ENCODE measurements at places on chromosomes 1 and 21.

GRCh38 chr1:29597861-29598260, 361.5 kb downstream of the PTPRU start:
- DNase-seq = no peak

DNA sequence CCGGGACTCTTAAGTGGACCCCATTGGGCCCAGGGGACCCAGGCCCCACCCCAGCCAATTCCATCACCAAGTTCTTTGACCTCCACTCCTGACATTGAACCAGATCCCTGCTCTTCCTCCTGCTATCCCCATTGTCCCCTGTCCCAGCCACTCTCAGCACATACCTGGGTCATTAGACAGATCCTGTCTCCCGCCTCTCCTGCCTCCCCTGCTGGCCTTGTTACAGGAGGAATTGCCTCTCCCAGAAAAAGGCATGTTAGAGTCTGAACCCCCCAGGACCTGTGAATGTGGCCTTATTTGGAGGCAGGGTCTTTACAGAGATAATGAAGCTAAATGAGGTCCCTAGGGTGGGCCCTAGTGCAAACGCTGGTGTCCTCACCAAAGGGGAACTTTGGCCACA, 301.9 kb downstream of the NPHP4 start:
- no peak for DNase-seq

DNA sequence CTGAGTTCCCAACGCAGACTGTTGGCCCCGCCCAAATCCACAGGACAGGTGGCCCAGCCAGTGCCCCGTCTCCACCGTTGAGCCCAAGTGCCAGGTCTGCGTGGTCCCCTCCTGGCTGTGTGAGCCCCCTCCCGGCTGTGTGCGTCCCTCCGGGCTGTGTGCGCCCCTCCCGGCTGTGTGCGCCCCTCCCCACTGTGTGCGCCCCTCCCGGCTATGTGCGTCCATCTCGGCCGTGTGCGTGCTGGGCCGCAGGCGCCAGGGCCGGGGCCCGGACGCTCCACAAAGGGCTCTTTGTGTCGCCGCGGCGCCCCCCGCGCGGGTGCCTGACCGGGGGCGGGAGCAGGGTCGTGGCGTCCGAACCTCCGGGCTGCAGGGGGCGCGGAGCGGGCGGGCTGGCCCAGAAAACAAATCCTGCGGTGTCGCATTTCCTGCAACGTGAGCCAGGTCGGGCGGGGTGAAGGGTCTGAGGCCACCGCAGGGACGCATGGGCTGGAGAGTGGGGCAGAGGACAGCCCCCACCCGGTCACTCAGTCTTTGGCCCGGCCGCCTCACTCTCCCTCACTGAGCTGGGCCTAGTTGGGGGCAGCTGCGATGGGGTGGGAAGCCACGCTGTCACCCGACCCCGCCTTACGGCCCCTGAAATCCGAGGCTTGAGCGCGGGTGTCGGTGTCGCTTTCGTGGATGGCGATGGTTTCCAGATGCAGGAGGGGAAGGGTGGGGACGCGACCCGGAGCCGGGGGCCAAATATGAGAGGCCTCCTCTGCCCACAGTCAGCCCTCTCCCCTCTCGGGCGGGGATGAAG, 18.8 kb downstream of the TNFRSF25 start:
- DNase-seq = no peak

DNA sequence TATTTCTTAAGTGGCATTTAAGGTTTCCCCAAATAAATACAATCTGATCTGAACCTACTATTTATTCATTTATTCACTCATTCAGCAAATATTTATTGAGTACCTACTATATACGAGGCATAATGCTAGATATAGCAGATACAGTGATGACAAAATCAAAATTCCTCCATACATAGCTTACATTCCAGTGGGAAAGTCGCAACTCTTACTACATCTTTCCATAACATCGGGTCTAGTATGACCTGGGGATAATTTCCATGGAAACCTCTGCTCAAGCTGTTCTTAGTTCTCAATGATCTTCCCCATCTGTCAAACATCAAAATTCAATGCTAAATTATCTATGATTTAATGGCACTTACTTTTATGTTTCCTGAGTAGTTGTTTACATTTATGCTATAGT, 70.8 kb upstream of the PRKACB start:
- DNase-seq = peak; percentile 12

GRCh38 chr1:90989990-90990389, 31.8 kb downstream of the ZNF644 start:
- no peak for DNase-seq

DNA sequence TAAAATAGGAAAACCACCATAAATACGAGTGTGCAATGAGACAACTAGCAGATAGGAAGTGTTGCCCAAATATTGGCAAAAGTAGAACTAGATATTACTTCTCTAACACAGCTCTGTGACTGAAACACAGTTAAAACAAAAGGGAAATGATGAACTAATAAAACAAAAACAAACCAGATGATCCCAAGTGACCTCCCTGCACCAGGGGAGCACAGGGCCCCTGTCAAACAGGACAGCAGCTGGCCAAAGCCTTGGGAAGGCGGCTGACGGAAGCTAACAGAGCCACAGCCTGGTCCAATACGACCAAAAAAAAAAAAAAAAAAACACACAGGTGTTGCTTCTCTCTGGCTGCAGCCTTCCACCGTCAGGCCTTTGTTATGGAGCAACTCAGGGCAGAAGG, 17.8 kb downstream of the ZBTB17 start:
- no peak for DNase-seq

DNA sequence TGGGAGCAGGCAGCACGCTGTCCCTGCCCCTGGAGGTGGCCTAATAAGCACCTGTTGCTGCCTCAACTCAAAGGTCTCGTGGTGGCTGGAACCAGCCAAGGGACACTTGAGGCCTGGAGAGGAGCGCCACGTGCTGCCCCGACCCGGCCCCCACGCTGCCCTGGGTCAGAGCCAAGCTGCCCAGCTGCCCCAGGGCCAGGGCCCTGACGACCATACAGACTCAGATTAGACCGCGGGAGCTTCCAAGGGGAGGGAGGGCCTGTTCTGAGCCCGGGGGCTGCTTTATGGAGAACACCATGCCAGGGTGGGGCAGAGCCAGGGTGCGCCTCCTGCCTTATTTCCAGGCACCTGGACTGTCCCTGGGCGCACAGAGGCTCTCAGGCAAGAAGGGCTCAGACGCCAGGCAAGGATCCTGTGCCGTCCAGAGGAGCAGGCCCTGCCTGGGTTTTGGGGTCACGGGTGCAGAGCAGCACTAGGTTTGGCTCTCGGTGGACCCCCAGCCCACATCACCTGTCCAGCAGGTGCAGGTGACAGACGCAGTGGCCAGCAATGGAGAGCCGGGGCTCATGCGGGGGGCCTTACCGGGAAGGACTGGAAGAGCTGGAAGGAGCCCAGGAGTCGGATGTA, 18.6 kb downstream of the KRTAP10-1 start:
- DNase-seq = no peak

DNA sequence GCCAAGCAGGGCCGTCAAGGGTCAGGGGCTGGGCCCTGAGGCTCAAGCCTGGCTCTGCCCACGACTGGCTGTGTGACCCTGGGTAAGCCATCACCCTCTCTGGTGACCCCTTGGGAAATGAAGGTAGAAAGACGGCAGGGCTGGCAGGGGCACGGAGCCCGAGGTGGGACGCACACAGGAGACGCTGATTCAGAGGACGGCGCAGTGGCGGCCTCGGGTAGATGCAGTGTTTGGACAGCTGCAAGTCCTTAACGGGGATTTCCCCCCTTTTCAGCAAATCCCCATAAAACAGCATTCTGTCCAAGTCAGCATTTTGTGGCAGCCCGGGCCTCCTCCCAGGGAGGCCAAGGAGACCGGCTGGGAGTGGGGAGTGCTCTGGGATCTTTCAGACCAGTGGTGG, 16.7 kb downstream of the COL8A2 start:
- DNase-seq = peak; percentile 64

GRCh38 chr1:40736085-40736531, 44.6 kb downstream of the NFYC start:
- peak; percentile 21 for DNase-seq

GRCh38 chr1:205452364-205452763, 3.5 kb downstream of the BLACAT1 start:
- no peak for DNase-seq

DNA sequence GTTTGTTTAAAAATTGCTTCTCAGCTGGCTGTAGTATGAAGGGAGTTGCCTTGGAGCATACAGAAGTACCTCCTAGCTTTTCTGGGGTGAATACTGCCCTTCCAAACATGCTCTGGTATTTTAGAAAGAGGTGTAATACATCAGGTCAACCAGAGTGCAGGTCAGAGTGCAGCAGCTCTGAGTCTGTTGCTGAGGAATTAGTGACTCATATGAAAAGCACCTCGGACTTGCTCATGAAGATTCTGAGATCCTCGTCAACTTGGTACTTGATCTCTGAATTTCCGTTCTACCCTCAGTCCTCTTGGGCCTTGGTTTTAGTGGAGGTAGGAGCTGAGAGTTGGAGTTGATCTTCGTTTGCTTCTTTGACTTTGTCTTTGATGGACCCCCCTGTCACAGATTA, 67.3 kb downstream of the NOS1AP start:
- peak; percentile 76 for DNase-seq

- peak; percentile 22 for DNase-seq
These were observed 27.7 kb downstream of the UCHL5 start for GRCh38 chr1:193031431-193031830.

DNA sequence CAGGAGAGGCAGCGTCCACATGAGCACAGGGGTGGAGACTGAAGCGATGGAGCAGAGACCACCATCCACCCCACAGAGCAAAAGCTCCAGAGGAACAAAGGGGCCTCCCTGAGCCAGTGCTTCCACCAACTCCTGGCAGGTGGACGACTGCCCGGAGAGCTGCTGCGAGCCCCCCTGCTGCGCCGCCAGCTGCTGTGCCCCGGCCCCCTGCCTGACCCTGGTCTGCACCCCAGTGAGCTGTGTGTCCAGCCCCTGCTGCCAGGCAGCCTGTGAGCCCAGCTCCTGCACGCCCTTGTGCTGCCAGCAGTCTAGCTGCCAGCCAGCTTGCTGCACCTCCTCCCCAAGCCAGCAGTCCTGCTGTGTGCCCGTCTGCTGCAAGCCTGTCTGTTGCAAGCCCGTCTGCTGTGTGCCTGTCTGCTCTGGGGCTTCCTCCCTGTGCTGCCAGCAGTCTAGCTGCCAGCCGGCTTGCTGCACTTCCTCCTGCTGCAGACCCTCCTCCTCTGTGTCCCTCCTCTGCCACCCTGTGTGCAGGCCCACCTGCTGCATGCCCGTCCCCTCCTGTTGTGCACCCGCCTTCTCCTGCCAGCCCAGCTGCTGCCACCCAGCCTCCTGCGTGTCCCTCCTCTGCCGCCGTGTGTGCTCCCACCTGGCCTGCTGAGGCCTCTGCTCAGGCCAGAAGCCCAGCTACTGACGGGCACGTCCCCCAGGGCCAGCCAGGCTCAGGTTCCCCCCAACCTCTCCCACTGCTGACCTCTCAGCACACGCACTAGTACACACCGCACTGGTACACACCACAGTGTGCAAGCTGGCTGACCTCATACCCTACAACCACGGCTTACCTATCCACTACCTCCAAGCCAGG, 5.4 kb downstream of the KRTAP10-12 start:
- DNase-seq = no peak

- DNase-seq = no peak
These were observed 90.4 kb downstream of the BACH1 start for GRCh38 chr21:29389136-29389535.

DNA sequence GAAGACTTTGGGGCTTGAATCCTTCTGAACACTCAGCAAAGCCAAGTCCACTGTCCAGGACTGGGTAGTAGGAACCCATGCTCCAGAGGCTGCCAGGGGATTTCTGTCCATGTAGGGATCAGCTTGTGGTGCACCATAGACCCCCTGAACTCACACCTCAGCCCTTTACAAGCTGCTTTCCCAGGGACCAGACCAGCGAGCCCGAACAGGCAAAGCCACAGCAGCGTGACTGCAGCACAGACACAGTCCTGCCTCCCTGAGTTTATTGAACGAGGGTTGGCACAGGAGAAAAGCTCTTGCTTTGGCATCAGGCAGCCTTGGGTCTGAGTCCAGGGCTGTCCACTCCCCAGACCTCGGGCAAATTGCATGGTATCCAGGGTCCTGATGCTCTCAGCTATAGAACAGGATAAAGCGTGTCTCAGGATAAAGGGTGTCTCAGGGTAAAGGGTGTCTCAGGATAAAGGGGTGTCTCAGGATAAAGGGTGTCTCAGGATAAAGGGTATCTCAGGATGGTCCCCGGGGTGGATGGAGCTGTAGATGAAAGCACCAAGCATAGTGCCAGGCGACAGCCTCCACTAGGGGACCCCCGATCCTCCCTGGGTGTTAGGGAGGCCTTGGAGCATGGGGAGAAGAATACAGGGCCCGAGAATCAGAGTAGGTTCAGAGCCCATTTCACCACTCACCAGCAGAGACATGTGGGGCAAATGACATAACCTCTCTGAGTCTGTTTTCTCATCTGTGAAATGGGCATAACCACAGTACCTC, 648.8 kb downstream of the NPHP4 start:
- DNase-seq = no peak

GRCh38 chr1:229950908-229951307, 116.1 kb upstream of the GALNT2 start:
- no peak for DNase-seq

GRCh38 chr1:172347416-172347815, 73.1 kb upstream of the C1orf105 start:
- no peak for DNase-seq

DNA sequence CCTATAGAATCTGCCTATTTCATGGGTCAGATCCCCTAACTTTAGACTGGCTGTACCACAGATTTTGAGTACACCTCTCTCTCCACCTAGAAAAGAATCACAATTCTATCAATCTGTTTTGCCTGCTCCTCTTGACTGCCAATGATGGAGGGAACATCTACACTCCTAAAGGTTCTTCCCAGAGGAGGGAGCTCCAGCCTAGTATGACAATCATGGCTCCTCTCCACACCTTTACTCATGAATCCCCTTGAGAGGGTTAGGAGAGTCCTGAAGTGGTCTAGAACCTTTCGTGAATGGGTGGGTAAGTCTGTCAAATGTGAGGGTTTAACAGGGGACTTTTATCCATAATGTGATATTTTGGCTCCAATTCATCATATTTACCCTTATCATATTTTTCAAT, 48.0 kb downstream of the DNAI4 start:
- no peak for DNase-seq

- no peak for DNase-seq
These were observed 86.6 kb downstream of the SLC25A24 start for GRCh38 chr1:108113496-108113895.

- DNase-seq = no peak
These were observed 29.2 kb upstream of the PDE9A start for GRCh38 chr21:42624095-42624790.

DNA sequence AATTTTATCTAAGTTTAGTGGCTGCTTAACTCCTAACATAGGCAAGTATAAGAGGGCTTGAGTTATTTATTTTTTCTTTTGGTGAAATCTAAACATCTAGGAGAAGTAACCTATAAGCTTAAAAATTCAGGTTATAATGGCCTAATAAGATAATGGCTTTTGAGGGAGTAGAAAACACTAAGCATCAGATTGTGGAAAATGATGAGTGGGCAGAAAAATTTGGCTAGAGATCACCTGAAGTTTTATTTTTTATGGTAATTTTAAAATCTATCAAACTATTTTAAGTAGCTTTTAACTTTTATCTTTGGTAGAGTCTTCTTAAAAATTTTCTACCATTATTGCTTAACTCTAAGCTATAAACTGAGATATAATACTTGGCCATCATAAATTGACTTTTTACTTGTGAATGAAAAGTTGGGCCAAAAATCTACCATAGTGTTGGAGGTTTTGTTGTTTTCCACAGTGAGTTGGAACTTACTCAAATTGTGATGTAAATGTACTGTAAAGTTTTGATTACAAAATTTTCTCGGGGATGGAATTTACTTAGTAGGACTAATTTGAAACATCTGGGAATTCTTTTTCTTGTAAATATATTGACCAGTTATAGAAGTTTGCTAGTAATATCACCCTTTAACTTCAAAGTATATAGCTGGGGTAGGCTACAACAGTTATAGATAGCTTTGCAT, 63.9 kb downstream of the USP25 start:
- DNase-seq = no peak

GRCh38 chr1:245549996-245550719, 395.4 kb downstream of the KIF26B start:
- DNase-seq = no peak

All from HFFc6 (cell line).